RKO (cell line): ENCODE measurements at places on chromosomes 1 and 21.

- no peak for DNase-seq
Measured at GRCh38 chr1:25522031-25522655, 21.3 kb upstream of the LDLRAP1 start.

- DNase-seq, result no peak
Measured at GRCh38 chr1:77504986-77505385, 177.5 kb downstream of the ZZZ3 start.

GRCh38 chr1:39105061-39105840 is 79.1 kb downstream of the NDUFS5 start:
- peak; percentile 54 for DNase-seq

GRCh38 chr1:54135436-54136120 is 17.2 kb downstream of the CDCP2 start:
- no peak for DNase-seq

GRCh38 chr1:230359992-230360668 is 66.0 kb downstream of the PGBD5 start:
- DNase-seq, result no peak

GRCh38 chr1:91098299-91098906 is 76.6 kb upstream of the ZNF644 start:
- peak; percentile 28 for DNase-seq

GRCh38 chr1:212950243-212951125 is at the start of gene VASH2:
TSS of gene VASH2 (plus strand) at chr1:212950541. CDS start at chr1:212951543, 1,002 bp downstream.
- peak; percentile 80 for DNase-seq

DNA sequence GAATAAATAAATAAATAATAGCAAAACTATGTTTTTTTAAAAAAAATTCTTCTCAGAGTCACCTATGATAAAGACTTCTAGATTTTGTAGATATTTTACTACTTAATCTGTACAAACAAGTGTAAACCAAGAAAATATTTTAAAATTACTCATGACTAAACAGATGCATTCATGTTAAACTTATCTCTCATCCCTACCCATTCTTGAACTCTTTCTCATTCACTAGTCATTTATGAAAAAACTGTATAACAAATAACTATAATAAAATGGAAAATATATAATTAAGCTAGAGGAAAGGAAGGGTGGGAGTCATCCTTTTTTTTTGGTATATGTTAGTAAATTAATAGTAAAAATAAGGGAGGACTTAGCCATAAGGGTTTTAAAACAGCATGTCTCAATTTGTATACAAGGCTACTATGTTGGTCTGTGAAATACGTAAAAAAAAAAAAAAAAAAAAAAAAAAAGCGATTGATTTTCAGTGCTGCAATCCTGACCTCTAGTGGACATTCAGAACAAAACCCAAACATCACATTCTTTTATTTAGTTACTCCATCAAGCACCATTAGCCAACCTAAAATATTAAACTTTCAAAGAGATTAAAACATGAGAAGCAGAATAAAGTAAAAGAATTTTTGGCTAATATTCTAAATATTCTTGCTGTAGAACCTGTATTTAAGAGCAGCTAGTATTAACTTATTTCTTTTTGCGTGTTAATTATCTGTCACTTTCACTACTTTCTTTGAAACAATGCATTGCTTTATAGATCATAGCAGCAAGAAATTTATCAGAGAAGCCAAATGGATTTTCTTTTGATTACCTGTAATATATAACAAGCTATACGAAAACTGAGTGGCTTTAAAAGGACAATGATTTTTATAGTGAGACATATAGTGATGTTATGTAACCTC is 255.8 kb upstream of the CACYBP start:
- DNase-seq, result peak; percentile 71

DNA sequence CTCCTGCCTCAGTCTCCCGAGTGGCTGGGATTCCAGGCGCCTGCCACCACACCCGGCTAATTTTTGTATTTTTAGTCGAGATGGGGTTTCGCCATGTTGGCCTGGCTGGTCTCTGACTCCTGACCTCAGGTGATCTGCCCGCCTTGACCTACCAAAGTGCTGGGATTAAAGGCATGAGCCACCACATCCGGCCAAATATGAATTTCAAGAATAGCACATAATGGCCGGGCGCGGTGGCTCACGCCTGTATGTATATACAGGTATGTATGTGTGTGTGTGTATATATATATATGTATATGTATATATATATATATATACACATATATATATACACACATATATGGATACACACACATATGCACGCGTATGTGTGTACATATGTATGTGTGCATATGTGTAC is 95.2 kb downstream of the ZP4 start:
- DNase-seq, result no peak

GRCh38 chr1:189782295-189782694 is 695.4 kb downstream of the BRINP3 start:
- DNase-seq, result no peak

DNA sequence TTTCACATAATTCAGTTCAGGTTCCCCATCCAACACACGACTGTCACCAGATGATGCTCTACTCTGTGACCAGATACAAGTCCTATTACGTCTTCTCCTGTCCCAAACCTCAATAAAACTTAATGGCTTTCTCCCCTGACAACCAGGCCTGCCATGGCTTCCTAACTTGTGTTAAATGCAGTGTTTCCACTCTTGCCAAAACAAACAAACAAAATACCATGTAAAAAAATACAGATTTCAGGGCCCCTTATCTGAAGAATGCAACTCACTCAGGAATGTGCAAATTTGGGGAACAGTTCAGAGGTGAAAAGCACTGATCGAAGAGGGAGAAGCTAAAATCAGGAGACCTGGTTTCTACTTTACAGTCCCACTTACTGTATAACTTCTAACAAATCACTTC is 863 bp upstream of the NUF2 start:
- DNase-seq, result peak; percentile 19

GRCh38 chr1:54547601-54548388 is at the start of gene ACOT11:
TSS of gene ACOT11 (plus strand) at chr1:54548228. CDS start at chr1:54548310, 82 bp downstream.
- DNase-seq, result no peak

DNA sequence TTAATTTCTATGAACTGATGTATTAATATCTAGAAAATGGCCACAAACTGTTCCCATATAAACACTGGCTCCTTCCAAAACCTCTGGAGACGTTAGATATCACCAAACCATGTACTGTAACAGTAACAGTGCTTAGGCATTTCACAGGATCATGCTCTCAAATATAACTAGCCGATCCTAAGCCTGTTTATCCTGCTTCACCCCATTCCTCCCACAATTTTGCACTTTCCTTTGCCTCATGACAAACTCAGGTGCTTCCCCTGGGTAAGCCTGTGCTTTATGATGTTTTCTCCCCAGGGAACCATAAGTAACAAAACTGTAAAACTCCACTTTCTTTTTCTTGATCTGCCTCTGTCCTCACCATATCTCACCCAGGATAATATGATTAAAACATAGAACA is 452.3 kb downstream of the PLA2G4A start:
- DNase-seq, result no peak

DNA sequence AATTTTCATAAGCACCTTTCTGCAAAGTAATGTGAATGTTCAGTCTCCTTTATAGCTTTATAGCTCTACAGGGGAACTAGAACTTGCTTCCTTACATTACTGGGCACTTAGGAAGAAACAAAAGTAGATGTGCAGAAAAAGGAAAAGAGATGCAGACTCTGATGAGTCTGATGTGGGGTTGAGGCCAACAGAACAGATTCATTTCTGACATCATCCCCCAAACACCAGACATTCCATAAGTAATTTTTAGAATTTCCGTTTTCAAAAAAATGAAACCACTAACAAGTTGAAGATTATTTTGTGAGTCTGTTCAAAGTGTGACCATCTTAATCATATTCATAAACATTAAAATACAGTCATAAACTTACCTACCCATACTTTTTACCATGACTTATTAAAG is 96.0 kb downstream of the NRIP1 start:
- no peak for DNase-seq

DNA sequence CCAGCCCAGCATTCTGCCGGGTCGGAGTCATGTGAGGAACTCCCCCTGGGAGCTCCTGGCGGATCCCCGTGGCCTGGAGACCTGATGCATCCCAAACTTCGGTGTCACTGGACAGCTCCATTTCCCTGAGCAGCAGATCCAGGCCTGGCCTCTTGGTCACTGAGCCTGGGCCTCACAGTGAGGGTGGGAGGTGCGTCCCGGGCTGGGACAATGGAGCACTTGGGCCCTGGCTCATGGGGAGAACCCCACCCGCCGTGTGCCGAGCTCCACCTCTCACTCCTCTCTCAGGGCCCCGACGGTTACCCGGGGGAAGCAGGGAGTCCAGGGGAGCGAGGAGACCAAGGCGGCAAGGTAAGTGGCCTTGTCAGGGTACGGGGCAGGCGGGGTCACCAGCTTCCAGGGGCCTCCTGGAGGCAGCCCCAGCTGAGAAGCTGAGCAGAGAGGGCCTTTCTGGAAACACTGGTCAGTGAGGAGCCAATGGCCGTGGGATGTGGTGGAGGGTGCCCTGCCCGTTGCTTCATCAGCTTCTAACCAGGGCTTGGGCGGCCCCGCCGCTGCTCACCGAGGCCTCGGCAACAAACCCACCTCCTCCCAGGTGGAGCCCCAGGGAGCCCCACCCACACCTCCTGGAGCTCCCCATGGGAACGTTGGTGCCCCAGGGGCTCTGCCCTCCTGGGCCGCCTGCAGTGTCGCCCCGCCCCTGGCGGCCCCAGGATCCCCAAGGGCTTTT is 19.8 kb downstream of the COL6A2 start:
- no peak for DNase-seq

GRCh38 chr21:18443701-18444100 is 40.1 kb upstream of the TMPRSS15 start:
- DNase-seq, result no peak

DNA sequence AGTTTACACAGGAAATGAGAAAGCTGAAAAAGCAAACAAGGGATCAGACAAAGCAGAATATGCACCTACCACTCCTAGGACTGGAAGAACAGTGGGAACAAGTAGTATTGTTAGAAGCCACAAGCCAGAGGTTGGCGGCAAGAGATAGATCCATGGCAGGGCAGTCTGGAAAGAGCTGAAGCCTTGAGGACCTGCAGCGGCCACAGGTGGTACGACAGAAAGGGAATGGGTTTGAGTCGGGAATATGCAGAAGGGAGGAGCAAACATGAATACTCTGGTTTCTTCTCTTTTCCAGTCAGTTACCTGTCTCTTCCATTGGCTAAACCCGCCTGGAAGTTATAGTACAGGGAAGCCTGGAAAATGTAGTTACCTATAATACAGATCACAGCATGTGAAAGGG is 3.9 kb upstream of the PCNX2 start:
- DNase-seq, result no peak

GRCh38 chr1:61692155-61692800 is 32.7 kb downstream of the TM2D1 start:
- DNase-seq, result no peak

- DNase-seq, result no peak
Measured at GRCh38 chr21:29664615-29665014, 275.2 kb downstream of the GRIK1 start.

GRCh38 chr1:36083635-36084496 is at the start of gene TEKT2:
TSS of gene TEKT2 (plus strand) at chr1:36084094. CDS start at chr1:36084922, 828 bp downstream.
- DNase-seq, result no peak
